ENCODE measurements at places on chromosomes 1 and 21. TPM values are rescaled to one million over a fixed set of nuclear protein-coding genes. Genes with fewer than 3 reads are reported as not detected.

DNA sequence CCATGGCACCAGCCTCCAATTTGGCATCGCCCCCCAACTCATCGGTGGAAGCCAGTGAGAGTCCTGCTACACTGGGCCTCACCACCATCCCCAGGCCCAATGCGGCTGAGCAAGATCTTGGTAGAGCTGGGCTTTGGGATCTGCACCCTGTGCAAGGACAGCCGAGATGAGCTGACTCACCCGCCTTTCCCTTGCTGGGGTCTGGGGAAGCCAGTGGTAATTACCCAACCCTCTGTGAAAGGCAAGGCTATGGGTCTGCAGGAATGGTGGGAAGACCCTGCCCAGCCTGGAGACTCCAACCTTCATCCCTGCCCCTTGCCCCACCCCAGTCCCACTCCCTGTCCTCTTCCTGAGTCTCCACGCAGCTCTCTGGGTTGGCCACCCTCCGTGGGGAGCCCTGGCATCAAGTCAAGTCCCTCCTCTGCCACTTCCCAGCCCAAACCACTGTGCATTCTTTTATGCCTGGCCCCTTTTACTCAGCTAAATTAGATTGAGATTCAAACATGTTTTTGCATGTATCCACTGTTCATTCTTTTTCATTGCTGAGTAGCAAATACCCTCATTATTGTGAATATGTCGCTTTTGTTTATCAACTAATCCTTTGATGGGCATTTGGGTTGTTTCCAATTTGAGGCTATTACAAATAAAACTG lies 8.8 kb downstream of the SMCP start:
- ATAC-seq: no peak

DNA sequence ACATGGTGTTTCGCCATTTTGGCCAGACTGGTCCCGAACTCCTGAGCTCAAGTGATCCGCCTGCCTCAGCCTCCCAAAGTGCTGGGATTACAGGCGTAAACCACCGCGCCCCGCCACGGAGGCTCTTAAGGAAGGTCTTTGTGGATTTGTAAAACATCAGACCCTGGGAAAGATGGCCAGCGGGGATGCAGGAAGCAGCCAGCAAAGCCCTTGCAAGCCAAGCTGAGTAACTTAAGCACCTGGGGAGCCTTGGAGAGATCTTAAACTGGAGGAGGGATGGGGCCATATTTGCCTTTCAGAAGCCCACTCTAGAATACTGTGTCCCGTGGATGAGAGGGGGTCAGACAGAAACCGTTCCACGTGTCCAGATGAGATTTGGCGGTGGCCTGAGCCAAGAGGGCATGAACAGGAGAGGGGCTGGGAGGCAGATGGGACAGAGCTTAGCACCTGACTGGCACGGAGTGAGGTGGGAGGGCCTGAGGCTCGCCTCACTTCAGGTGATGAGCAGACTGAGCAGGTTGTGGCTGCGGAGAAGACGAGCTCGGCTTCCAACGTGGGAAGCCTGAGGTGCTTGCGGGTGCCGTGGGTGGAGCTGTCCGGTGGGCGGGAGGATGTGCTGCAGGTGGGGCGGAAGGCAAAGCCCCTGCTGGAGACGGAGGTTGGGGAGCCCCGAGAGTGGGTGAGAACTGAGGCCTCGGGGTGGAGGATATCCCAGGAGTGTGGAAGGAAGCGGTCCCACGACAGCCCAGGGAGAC lies 11.7 kb downstream of the C1orf216 start:
- peak; percentile 20 for ATAC-seq

TEX35 gene
- not detected for total RNA-seq

- ATAC-seq: no peak
These were observed 651.0 kb downstream of the SMYD3 start for GRCh38 chr1:245855846-245856730.

OR2L13 gene
- not detected for total RNA-seq

SHE gene
- total RNA-seq: 0.03 TPM

- ATAC-seq: no peak
These were observed 51.4 kb downstream of the TNFSF18 start for GRCh38 chr1:172999349-172999748.

- no peak for ATAC-seq
These were observed 65.6 kb downstream of the PCBP3 start for GRCh38 chr21:45709173-45709572.

GRCh38 chr1:58465825-58466629 lies 80.5 kb downstream of the OMA1 start:
- no peak for ATAC-seq

GRCh38 chr1:119713749-119714456 lies 2.2 kb downstream of the PHGDH start:
- ATAC-seq: no peak

DNA sequence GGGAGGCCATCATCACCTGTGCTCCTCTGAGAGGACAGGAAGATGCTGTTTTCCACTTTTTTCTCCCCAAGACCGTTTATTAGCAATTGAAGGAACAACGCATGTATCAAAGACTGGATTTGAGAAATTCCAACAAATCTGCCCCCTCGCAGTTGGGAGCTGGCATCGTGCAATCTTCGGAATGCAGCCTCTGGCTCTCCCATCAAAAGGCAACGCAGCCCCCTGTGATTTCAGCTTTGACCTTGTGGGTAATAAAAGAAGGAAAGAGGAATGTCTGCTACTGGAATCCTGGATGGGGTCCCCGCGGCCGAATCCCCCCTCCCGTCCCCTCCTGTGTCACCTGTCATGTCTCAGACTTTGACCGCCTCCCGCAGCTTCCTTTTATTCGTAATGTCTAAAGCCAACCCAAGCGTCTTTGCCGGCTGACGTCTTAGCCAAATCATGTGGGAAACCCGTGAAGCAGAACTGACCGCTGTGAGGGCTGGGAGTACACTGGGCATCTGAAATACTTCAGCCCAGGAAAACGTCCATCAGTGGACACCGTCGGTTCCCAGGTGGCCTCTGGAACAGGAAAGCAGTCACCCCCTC lies 101.5 kb downstream of the WDR4 start:
- ATAC-seq: no peak

DNA sequence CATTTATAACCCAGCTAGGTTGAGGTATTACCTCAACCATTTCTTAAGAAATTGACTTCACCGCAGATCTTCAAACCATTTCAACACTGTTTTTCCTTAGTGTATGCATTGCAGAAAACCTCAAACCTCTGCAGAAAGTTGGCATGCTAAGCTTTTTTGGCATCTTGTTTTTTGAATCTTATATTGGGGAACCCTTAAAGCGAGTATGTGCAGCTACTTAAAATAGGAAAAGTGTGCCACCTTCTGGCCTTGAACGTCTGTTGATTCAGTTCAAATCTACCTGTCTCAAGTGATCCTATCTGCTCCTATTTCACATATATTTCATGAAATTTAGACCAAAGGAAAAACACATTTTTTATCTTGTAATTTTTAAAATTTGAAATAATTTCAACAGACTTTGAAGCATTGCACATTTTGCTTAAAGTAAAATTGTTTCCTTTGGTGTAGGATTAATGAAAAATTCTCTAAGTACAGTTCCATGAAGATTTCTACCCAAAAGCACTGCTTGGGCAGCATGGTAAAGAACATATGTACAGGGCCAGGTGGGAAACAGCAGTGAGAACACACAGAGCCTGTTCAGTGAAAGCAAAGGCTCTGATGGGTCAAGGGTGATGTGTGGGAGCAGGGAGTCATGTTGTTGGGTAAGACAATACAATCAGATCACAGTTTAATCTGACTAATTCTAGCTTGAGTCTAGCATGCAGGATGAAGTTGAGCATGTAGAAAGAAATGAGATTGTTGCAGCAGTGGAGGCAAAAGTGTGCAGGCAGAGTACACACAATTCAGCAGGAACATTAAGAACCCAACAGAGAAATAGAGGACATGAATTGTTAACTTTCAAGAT lies 17.2 kb downstream of the HENMT1 start:
- ATAC-seq: peak; percentile 49

GRCh38 chr1:64675718-64676345 lies 69.0 kb upstream of the RAVER2 start:
- ATAC-seq: no peak

GRCh38 chr1:3000671-3001470 lies 20.4 kb upstream of the ACTRT2 start:
- ATAC-seq: no peak

OR2T29 gene
- total RNA-seq: not detected

KIAA1614 gene
- 0.19 TPM for total RNA-seq

IQGAP3 gene
- total RNA-seq: 8.7 TPM

DNA sequence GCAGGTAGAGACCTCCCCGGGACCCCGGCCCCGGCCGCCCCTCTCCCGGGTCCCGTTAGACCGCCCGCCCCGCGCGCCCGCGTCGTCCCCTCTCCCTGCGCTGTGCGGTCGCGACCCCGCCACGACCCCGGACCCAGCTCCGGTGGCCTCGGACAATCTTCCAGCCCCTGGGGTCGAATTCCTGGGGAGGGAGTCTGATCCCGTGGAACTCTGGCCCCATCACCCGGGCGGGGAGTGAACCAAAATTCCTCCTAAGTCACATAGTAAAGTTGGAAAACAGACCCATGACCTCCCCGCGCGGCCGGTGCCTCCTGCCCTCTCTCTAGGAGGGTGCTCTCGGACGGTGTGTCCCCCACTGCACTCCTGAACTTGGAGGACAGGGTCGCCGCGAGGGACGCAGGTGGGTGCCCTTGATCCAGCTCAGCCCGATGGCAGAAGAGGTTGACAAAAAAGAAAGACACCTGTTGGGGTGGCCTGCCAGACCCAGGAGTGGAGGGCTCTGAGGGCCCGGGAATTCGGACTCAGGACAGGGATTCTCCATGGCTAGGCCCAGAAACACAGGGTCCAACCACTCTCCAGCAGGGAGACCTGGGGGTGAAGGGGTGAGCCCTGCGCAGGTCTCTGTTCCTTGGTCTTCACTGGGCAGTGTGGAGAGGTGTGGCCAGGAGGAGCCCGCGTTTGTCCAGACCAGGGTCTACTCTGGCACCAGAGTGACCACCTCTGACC lies 451 bp downstream of the ADAMTSL4 start:
- no peak for ATAC-seq

GRCh38 chr1:65104854-65105534 lies 43.0 kb upstream of the AK4 start:
- ATAC-seq: no peak

- peak; percentile 13 for ATAC-seq
These were observed 43.5 kb downstream of the CD34 start for GRCh38 chr1:207867136-207868109.

GJA9 gene
- total RNA-seq: not detected

DNA sequence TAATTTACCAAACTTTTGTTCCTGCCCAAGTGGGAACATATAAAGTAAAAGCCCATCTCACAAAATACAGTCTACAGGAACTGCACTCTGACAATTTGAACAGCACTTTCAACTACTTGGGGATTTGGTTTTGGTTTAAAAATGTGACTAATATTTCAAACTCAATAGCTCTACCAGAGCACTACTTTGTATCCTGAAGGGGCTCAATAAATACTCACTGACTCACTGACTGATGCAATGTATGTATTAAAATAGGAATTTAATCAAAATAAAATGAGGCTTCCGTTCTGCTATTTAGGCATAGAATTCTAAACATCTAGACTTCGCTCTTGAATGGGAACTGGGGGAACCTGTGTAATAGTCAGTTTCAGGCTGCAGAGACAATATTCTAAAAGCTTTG lies 21.9 kb downstream of the EFCAB14 start:
- ATAC-seq: no peak

DNA sequence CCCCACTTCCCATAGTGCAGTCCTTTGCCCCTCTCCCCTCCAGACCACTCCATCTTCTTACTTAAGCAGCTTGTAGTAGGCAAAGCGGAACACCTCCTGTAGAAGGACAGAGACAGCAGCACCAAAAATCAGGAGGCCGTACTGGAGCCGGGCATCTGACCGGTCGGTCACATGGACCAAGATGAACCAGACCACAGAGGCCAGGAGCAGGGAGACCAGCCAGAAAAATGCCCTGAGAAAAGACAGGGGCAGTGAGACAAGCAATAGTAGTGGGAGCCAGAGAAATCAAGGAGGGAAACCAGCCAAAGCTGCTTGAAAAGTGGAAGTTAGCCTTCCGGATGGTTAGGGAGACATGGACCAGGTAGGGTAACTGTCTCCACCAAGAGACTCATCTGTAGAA lies 920 bp downstream of the APH1A start:
- ATAC-seq: no peak

DNA sequence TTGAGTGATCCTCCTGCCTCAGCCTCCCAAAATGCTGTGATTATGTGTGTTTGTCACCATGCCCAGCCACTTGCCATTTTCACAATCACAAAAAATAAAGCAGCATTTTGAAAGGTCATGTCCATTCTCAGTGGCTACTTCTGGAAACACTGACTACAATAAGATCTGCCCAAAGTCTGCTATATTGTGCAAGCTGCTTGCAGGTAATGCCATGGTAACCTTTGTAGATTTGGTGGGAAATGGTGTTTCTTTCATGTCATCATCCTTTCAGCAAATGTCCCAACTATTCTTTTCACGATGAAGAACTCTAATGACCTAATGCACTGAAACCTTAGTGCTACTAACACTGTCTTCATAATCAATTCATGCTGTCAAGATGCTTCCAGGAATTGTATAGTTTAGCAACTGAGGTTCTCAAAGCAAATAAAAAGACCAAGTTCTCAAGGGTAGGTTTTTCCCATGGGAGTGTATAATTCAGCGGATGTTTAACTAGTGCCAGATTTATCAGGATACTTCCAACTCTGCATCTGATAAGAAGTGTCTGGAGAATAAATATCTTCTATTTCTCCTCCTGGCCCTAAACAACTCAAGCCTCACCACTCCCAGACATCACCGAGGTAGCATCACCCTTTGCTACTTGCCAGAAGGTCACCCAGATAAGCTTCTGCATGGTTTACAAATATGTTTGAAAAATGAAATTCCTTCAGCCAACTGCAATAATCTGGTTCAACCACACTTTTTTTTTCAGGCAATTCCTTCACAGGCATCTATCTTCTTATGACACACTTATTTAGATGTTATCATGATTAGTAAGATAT lies 132.0 kb upstream of the ZC3H11B start:
- ATAC-seq: no peak

UBXN11 gene
- 17.9 TPM for total RNA-seq

DNA sequence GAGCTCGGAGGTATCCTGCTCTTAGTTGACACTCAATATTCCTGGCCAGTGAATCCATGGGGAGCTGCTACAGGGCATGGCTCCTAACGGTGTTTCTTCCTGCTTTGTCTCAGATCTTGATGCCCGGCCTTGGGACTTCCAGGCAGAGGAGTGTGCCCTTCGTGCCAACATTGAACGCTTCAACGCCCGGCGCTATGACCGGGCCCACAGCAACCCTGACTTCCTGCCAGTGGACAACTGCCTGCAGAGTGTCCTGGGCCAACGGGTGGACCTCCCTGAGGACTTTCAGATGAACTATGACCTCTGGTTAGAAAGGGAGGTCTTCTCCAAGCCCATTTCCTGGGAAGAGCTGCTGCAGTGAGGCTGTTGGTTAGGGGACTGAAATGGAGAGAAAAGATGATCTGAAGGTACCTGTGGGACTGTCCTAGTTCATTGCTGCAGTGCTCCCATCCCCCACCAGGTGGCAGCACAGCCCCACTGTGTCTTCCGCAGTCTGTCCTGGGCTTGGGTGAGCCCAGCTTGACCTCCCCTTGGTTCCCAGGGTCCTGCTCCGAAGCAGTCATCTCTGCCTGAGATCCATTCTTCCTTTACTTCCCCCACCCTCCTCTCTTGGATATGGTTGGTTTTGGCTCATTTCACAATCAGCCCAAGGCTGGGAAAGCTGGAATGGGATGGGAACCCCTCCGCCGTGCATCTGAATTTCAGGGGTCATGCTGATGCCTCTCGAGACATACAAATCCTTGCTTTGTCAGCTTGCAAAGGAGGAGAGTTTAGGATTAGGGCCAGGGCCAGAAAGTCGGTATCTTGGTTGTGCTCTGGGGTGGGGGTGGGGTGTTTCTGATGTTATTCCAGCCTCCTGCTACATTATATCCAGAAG lies 16.7 kb downstream of the ALX3 start:
- peak; percentile 82 for ATAC-seq

GRCh38 chr1:44031252-44032169 lies at the start of gene SLC6A9:
SLC6A9 (minus strand) TSS chr1:44031462; CDS start chr1:44024277, 7,185 bp downstream.
- ATAC-seq: no peak

LRRC71 gene
- total RNA-seq: not detected

All from activated T-helper 17 cell treated with anti-CD3 and anti-CD28 coated beads, Interleukin-2, amount 50 U/mL, for 72 hours (primary cell).